H54 (cell line): ENCODE measurements at places on chromosomes 13 and 19.

- no peak for DNase-seq
Measured at GRCh38 chr13:23619068-23619855, 49.0 kb downstream of the TNFRSF19 start.

DNA sequence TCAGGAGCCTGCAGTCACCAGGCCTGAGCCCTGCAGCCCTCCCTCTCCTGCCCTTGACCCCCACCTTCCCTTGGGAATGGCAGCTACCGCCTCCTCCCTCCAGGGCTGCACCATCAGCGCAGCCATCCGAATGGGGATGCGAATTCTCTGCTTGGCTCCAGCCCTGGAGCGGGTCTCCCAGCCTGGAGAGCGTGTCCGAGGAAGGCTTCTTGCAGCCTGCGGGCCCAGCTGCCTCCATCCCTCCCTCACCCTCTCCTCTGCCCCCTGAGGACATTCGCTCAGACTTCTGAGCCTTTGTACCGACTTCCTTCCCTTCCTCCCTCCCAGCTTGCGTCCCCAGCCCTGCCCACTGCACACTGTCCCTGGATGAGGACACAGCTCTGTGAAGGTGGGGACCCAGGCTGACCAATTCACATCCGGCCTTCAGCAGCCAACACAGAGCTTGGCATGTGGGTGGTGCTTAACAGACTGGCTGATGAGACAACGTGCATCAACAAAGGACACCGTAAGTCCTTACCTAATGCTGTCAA lies 6.0 kb upstream of the NKPD1 start:
- no peak for DNase-seq

DNA sequence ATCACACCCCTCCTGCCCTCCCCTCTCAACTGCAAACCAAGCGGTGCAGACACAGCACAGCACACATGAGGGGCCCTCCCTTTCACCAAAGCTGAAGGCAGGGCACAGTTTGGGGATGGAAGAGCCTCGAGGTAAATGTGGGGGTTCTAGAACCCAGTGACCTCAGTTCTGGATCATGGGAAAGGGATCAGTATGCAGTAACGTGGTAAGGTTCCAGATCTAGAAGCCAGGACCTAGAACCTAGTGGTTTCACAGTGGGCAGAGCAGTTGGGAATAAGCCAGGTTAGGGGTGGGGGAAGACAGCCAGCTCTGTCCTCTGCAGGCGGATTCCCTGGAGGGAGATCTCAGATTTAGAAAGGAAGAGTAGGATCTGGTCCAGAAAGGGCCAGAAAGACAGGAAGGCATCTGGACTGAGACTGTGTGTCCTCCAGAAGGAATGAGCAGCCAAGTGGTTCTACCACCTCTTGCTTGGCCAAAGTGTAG lies 3.1 kb downstream of the FTL start:
- DNase-seq = no peak

DNA sequence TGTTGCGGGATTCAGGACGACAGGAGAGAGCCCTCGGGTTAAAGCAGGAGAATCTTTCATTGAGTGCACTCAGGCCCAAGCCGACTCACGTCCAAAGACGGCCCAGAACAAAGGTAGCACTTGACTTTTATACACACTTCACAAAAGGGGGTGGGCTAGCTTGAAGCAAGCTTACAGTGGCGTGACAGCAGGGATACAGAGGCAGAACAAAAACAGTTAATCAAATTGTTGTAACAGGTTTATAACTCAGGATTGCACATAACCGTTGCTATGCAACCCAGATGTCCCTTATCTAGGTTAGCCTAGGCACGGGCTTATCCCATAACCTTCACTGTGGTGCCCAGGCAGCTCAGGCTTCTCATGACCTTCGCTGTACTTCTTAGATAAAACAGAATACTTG lies 2.0 kb downstream of the MED25 start:
- no peak for DNase-seq

GRCh38 chr13:40505196-40505595 lies 161.2 kb downstream of the FOXO1 start:
- no peak for DNase-seq

- no peak for DNase-seq
Measured at GRCh38 chr13:39600766-39601165, 2.2 kb downstream of the LHFPL6 start.

DNA sequence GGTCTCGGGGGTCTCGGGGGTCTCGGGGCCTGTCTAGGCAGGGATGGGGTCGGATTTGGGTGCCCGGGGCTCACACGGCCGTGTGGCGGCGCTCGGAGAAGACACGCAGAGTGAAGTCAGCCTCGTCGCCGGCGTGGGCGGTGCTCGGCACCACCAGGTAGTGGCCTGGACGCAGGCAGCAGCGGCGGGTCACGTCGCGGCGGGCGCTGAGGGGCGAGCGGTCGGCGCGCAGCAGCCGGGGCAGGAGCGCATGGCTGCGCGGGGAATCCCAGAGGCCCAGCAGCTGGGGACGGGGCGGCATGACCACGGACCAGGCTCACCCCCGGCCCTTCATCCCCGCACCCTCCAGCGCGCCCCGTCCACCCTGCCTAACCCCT lies 8.2 kb downstream of the CAPN12 start:
- no peak for DNase-seq

DNA sequence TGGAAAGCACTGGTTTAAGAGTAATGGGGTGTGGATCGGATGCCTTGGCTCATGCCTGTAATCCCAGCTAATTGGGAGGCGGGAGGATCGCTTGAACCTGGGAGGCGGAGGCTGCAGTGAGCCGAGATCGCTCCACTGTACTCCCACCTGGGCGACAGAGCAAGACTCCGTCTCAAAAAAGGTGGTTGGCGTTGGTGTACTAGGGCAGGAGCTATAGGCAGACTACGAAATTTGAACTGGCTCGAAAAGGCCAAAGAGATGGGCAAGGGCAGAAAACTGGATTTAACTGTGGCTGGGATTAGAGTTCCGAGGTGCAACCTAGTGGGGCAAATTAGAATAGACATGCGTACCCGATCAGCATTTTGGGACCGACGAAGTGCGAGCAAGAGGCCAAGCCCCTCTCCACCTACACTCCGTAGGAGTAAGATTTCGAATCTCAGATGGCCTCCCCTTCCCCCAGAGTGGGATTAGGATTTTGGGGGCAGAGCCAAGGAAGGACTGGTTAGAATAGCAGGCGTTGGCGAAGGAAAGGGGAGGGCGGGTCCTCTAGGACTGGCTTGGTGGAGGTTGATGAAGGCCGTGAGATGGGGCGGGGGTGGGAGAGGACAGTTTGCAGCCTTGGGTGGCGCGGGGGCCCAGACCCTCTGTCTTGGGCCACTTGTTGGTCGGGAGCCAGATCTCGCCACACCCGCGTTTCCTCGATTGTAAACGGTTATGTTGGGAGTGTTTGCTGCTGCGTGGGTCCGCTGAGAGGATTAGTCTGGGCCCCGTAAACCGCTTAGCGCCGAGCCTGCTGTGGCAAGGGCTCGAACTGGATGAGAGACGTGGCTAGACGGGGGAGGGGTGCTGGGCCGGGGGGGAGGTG lies 2.0 kb upstream of the INAFM1 start:
- DNase-seq = no peak

- no peak for DNase-seq
Measured at GRCh38 chr13:112968910-112969691, at the start of gene MCF2L. MCF2L (plus strand) TSS chr13:112969214; CDS start chr13:112969380, 166 bp downstream.

GRCh38 chr13:60411464-60411863 lies 14.4 kb downstream of the TDRD3 start:
- DNase-seq = no peak

DNA sequence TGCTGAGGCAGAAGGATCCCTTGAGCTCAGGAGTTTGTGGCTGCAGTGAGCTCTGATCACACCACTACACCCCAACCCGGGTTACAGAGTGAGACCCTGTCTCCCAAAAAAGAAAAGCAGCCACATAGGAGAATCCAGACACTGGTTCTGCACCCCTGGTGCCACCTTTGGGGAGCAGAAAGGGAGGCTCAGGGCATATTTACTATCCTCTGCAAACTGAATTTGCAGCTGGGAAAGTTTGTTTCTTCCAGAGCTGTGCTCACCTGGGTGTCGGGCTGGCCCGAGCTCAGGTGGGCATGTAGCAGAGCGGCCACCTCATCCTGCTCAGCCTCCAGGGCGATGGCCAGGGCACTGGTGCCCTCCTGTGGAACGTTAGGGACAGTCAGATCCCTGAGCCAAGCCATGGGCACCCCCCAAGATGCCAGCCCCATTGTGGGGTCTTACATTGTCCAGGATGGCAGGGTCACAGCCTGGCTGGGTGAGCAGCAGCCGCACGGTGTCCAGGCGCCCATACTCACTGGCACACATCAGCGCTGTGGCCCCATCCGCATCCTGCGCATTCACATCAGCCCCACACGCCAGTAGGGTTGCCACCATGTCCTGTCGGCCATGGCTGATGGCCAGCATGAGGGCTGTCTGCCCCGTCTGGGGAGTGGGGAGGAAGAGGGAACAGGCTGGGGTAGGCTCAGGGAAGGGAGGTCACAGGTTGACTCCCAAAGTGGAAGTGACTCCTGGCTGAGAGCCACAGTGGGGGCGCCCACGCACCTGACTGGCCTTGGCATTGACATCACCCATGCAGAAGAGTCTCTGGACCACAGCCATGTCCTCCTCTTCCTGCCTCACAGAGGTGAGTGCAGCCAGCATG lies 3.1 kb downstream of the RPS28 start:
- no peak for DNase-seq

GRCh38 chr13:96500953-96501352 lies 411.0 kb downstream of the HS6ST3 start:
- DNase-seq = no peak

GRCh38 chr13:94303644-94304174 lies 175.8 kb downstream of the DCT start:
- no peak for DNase-seq

DNA sequence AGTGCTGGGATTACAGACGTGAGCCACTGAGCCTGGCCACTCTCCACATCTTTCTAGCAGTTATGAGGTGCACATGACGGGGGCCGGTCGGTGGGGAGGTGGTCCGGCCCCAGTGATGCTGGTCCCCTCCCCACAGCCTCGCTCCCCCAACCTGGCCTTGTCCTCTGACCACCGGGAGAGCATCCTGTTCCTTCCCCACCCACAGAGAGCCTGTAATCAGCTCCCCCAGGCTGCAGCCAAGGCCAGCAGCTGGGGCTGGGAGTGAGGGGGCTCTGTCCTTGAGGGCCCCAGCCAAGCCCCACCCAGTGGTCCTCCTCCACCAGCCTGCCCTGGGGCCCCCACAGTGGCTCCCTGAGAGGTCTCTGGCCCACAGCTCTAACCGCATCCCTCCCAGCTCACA lies 3.0 kb upstream of the INSL3 start:
- DNase-seq = no peak

GRCh38 chr13:100089465-100090032 lies 656 bp downstream of the PCCA start:
- DNase-seq = no peak

GRCh38 chr13:97011446-97012131 lies 17.3 kb upstream of the OXGR1 start:
- DNase-seq = no peak

DNA sequence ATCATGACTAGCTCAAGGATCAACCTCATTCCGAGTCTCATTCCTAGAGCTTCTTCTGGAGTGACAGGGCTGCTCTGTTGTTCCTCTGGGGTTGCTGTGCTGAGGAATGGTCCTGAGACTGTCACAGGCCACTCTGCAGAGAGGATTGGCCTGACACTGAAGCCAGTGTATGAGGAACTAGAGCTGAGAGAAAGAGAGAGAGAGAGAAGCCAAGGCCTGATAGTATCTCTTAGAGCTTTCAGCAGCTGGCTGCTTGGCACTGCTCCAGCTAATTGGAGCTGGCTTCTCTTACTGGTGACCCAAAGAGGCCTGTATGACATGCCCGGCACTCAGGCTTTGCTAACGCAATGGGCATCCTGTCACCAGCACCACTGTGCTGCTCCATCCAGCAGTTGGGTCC lies 73.4 kb upstream of the FLT1 start:
- DNase-seq = no peak

- DNase-seq = peak; percentile 52
Measured at GRCh38 chr13:113275387-113275786, 21.7 kb upstream of the LAMP1 start.

GRCh38 chr13:48478391-48478790 lies 54.5 kb downstream of the RCBTB2 start:
- no peak for DNase-seq

DNA sequence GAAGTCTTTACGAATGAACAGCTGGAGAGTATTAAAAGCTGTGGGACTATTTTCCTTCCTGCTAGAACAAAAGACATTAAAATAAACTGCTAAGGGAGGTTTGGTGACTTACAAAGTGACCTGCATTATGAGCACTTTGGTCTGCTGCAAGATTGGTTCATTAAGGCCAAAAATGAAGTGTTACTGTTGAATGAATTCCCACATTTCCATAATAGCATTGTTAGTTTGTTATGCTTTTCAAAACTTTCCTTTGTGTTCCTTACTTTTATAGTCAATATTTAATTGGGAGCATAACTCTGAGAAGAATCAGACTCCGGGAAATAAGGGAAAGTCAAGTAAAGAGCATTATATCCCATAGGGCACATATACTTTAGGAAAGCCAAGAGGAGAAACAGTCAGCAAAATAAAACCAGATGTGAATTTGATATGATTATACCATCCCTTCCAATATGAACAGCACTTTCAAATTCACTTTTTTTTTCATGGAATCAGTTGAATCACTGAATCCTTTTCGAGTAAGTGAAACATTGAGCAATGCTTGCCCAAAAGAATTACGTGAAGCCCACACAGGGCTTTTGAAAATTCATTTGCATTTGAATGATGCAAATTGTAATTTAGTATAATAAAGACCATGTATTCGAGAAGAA lies 112.6 kb downstream of the KCTD12 start:
- DNase-seq = no peak

GRCh38 chr19:33689138-33689746 lies 67.5 kb downstream of the CHST8 start:
- DNase-seq = no peak

DNA sequence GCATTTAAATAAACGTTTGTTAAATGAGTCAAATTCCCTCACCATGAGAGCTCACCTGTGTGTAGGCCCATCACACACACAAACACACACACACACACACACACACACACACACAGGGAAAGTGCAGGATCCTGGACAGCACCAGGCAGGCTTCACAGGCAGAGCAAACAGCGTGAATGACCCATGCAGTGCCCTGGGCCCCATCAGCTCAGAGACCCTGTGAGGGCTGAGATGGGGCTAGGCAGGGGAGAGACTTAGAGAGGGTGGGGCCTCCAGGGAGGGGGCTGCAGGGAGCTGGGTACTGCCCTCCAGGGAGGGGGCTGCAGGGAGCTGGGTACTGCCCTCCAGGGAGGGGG lies 8.5 kb upstream of the CEACAM5 start:
- no peak for DNase-seq

- DNase-seq = no peak
Measured at GRCh38 chr13:101916775-101917474, 464.4 kb downstream of the ITGBL1 start.

- DNase-seq = no peak
Measured at GRCh38 chr13:111792956-111793355, 274.0 kb upstream of the SOX1 start.

- DNase-seq = no peak
Measured at GRCh38 chr13:94716016-94716415, 3.7 kb upstream of the SOX21 start.

GRCh38 chr13:46663206-46664037 lies 110.5 kb downstream of the LRCH1 start:
- no peak for DNase-seq

GRCh38 chr19:38650911-38651584 lies 3.6 kb downstream of the ACTN4 start:
- no peak for DNase-seq

- no peak for DNase-seq
Measured at GRCh38 chr13:19161308-19161707, 20.3 kb downstream of the TUBA3C start.
